ENCODE measurements at places on chromosomes 6 and 20. TPM values are rescaled to one million over a fixed set of nuclear protein-coding genes. Genes with fewer than 3 reads are reported as not detected.

KDM1B gene
- 13.7 TPM for total RNA-seq

FAM135A gene
- 6.0 TPM for total RNA-seq

APCDD1L gene
- not detected for total RNA-seq

TBXT gene
- total RNA-seq = not detected

KCNQ2 gene
- total RNA-seq = not detected

PREX1 gene
- 86.5 TPM for total RNA-seq

TSHZ2 gene
- total RNA-seq = 0.76 TPM

TRIM15 gene
- not detected for total RNA-seq

KIF13A gene
- total RNA-seq = 0.19 TPM

NKAPL gene
- total RNA-seq = 0.40 TPM

GLP1R gene
- total RNA-seq = 0.15 TPM

CALHM4 gene
- total RNA-seq = not detected

CFAP206 gene
- not detected for total RNA-seq

HMGA1 gene
- 591 TPM for total RNA-seq

PNLDC1 gene
- total RNA-seq = 0.57 TPM

TFAP2A gene
- total RNA-seq = not detected

DPPA5 gene
- total RNA-seq = not detected

BACH2 gene
- 52.1 TPM for total RNA-seq

PTCRA gene
- not detected for total RNA-seq

CFAP61 gene
- total RNA-seq = 0.36 TPM

MYLK2 gene
- total RNA-seq = 0.19 TPM

TPD52L1 gene
- total RNA-seq = 0.34 TPM

CDKAL1 gene
- 26.2 TPM for total RNA-seq

RSPH9 gene
- total RNA-seq = not detected

PHF20 gene
- total RNA-seq = 57.3 TPM

EYS gene
- total RNA-seq = not detected

PPP1R3G gene
- not detected for total RNA-seq

HRH3 gene
- not detected for total RNA-seq

WFDC5 gene
- not detected for total RNA-seq

TREML1 gene
- not detected for total RNA-seq

AGPAT4 gene
- total RNA-seq = 2.4 TPM
